ENCODE measurements at places on chromosomes 11 and 22.

DNA sequence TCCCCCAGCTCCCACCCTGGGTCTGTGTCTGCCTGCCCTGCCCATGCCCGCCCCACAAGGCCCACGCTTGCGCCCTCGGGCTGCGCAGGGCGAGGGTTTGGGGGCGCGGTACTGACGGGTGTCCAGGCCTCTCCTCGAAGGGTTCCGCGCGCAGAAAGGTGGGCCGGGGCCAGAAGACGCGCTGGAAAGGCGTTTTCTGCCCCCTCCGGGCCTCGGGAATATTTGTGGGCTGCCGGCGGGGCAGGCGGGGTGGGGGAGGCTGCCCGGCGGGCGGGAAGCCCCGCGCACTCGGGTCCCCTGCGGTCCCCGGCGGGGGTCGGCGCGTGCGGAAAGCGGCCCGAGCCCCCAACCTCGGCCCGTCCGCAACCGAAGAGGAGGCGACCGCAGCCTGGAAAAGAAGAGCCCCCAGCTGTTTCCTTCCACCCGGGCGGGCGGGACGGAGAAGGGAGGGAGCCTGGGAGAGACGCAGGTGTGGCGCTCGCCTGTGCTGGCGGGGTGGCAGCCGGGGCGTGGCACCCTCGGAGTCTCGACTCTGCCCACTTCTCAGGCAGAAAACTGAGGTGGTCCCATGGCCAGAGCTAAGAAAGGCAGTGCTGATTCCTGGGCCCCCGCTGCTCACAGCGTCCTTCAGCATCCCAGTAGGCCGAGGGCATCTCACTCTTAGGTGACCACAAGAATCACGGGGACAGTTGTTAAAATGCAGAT, 59.0 kb downstream of the THAP12 start:
- DNase-seq = no peak
- H3K36me3 ChIP-seq = no peaks in the 10 kb centered on the region
- peak overlapping the region; percentile 19 for H3K4me3 ChIP-seq
- no peaks in the 10 kb centered on the region for H3K4me1 ChIP-seq
- H3K27me3 ChIP-seq = peaks cover 13% of the 10 kb centered on the region

DNA sequence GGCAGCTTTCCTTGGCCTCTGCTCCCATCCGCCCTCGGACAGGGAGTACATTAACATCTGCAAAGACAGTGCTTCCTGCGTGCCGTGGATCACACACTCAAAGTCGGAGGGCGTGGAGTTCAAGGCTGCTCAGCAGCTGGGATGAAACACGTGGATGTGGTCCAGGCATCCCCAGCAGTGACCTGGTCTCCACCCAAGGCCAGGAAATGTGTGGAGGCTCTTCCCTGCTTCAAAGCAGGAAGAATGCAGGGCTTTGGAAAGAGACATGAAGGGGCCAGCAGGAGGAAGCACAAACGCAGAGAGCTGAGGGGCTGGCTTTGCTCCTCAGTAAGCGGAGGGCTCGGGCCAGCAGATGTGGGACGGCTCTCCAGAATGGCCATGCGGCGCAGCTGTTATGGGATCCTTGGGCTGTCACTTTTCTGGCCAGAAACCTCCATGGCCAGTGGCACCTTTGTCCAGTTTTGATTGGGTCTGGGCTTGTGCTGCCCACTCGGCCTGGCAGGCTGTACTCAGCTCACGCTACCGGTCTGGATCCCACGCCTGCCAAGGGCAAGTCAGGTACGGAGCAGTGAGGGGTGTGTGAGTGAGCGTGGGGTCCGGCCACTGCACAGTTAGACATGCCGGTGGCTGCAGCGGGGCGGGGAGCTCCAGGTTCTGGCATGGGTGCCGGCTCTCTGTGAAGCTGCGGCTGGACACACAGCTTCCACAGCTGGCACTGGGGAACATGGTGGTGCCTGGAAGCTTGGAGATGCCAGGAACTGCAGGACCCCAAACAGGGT, 438.0 kb downstream of the TBC1D22A start:
- H3K27me3 ChIP-seq = no peaks in the 10 kb centered on the region
- no peaks in the 10 kb centered on the region for H3K36me3 ChIP-seq
- no peaks in the 10 kb centered on the region for H3K4me1 ChIP-seq
- DNase-seq = no peak
- H3K27ac ChIP-seq = no peak overlapping the region
- no peak overlapping the region for H3K4me3 ChIP-seq

DNA sequence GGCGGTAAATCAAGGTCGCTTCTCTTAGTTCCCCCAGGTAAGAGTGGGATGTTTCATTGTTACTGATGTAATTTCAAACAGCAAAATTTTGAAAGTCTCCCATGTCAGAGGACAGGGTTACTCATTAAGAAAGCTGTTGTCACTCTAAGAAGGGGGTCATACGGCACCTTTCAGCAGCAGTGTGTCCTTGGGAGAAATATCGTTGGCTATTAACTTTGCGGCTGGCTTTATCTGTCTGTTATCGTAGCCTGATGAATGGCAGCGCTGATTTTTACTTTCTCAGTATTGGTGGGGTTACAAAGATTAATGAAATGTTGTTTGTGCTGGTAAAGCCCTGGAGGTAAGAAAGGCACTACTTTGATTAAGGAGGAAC, 27.5 kb upstream of the FBXO3 start:
- H3K27ac ChIP-seq = no peak overlapping the region
- DNase-seq = no peak
- H3K4me3 ChIP-seq = peak overlapping the region; percentile 63

GRCh38 chr22:30566125-30566524, 8.3 kb downstream of the GAL3ST1 start:
- H3K4me1 ChIP-seq = peaks cover 10% of the 10 kb centered on the region
- no peak overlapping the region for H3K4me3 ChIP-seq
- H3K27me3 ChIP-seq = no peaks in the 10 kb centered on the region

GRCh38 chr11:79087238-79087960, 353.4 kb downstream of the TENM4 start:
- DNase-seq = no peak
- no peak overlapping the region for H3K4me3 ChIP-seq
- no peaks in the 10 kb centered on the region for H3K27me3 ChIP-seq
- H3K4me1 ChIP-seq = peaks cover 4% of the 10 kb centered on the region
- no peak overlapping the region for H3K27ac ChIP-seq

- no peaks in the 10 kb centered on the region for H3K36me3 ChIP-seq
- H3K4me3 ChIP-seq = no peak overlapping the region
- no peak for DNase-seq
Measured at GRCh38 chr11:8381871-8382396, 118.3 kb upstream of the LMO1 start.

- no peaks in the 10 kb centered on the region for H3K36me3 ChIP-seq
- no peaks in the 10 kb centered on the region for H3K4me1 ChIP-seq
- H3K4me3 ChIP-seq = no peak overlapping the region
- no peak overlapping the region for H3K27ac ChIP-seq
- no peak for DNase-seq
Measured at GRCh38 chr11:15153231-15153630, 38.5 kb downstream of the INSC start.

- no peak overlapping the region for H3K27ac ChIP-seq
- no peaks in the 10 kb centered on the region for H3K27me3 ChIP-seq
- no peaks in the 10 kb centered on the region for H3K4me1 ChIP-seq
- no peak overlapping the region for H3K4me3 ChIP-seq
Measured at GRCh38 chr22:29734838-29735237, 15.0 kb downstream of the CABP7 start.

GRCh38 chr11:118057251-118058145, 19.4 kb upstream of the TMPRSS4 start:
- H3K4me1 ChIP-seq = no peaks in the 10 kb centered on the region
- no peaks in the 10 kb centered on the region for H3K27me3 ChIP-seq

DNA sequence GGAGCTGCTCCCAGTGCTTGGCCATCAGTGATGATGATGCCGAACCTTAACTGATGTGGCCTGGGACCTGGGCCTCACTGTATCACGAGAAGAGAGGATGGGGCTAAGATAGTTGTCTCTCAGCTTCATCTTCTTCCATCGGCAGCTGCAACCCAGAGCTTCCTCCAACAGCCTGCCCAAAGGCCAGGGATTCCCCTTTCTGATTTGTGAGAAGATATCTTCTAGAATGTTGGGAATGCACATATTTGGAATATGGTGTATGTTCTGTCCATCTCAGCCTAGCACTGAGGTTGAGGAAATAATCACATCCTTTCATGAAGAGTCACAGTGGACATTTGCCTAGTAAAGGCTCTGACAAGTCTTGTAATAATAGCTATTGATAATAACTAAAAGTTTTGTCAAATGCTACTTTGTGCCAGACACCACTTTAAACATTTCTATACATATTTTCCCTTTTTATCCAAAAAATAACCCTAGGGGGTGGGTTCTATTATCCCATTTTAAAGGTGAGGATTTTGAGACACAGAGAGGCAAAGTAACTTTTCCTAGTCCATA, 73.1 kb downstream of the COMMD9 start:
- no peaks in the 10 kb centered on the region for H3K36me3 ChIP-seq
- H3K27ac ChIP-seq = no peak overlapping the region
- H3K4me3 ChIP-seq = no peak overlapping the region
- H3K4me1 ChIP-seq = no peaks in the 10 kb centered on the region
- DNase-seq = no peak

GRCh38 chr11:33044285-33044756, 4.9 kb downstream of the TCP11L1 start:
- no peak overlapping the region for H3K4me3 ChIP-seq
- H3K4me1 ChIP-seq = no peaks in the 10 kb centered on the region
- DNase-seq = no peak
- H3K27ac ChIP-seq = no peak overlapping the region
